ENCODE measurements at places on chromosomes 7 and 10. TPM values are rescaled to one million over a fixed set of nuclear protein-coding genes. Genes with fewer than 3 reads are reported as not detected.

Gene EMX2
- total RNA-seq: not detected

DNA sequence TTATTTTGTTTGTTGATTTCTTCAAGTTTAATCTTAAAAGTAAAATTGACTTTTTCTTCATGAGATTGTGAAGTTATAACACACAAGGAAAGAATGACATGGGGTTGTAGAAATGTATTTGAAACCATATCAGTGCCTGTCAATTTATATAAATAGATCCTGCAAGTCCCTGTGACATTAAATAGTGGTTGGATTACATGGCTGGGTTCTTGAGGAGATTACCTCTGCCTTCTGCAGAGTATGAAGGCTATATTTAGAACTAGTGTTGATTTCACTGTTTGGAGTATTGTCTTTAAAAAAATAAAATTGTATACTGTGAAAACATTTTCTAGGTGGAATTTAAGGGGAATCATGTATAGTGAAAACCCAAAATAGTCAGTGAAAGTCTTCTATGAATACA, 385.8 kb upstream of the SMIM30 start:
- no peak overlapping the region for H3K4me3 ChIP-seq
- no peaks in the 10 kb centered on the region for H3K4me1 ChIP-seq
- DNase-seq: no peak
- H3K27me3 ChIP-seq: no peaks in the 10 kb centered on the region
- no peak overlapping the region for H3K27ac ChIP-seq

DNA sequence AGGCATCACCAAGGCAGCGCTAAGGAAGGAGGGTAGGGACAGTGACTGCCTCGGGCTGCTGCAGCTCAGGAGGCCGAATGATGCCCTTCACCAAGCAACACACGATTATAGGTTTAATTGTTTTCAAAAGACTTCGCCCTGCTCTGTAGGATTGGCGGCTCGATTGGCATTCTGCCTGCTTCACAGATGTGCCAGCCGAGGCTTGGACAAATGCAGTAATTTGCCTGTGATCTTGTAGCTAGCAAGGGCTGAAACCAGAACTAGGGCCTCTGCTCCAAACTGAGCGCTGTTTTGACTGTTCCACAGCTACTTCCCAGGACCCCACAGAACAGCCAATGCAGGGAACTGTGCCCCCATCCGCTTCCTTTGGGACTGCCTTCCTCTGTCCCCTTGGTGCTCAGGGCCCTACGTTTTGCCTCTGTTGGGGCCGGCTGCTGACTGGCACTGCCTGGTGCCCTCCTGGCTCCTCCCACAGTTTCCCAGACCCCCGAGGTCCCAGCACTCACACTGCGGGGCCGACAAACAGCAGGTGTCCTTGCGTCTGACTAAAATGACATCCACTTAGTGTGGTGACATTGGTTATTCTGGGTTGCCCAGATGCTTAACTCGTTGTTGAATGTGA, 62.6 kb upstream of the EN2 start:
- no peaks in the 10 kb centered on the region for H3K36me3 ChIP-seq
- H3K4me3 ChIP-seq: no peak overlapping the region
- DNase-seq: no peak
- no peak overlapping the region for H3K27ac ChIP-seq

DNA sequence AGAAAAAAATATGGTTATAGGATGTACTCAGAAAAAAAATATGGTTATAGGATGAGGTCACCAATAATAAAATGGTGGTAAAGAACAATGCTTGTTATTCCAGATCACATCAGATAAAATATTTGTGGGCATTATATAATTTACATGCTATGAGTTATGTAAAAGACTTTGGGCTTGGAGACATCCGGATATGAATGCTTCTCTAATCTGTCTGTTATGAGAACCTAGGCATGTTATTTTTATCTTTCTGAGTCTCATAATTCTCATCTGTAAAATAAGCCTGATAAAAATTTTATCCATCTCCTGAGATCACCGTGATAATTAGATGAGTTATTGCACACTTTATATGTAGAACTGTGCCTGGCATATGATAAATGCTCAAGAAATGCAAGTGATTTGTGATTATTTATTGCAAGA, 37.8 kb downstream of the DKK1 start:
- no peaks in the 10 kb centered on the region for H3K36me3 ChIP-seq
- H3K27ac ChIP-seq: no peak overlapping the region
- no peaks in the 10 kb centered on the region for H3K4me1 ChIP-seq
- H3K4me3 ChIP-seq: no peak overlapping the region
- no peaks in the 10 kb centered on the region for H3K27me3 ChIP-seq

- no peaks in the 10 kb centered on the region for H3K27me3 ChIP-seq
- H3K4me3 ChIP-seq: no peak overlapping the region
- no peaks in the 10 kb centered on the region for H3K4me1 ChIP-seq
- H3K27ac ChIP-seq: no peak overlapping the region
- DNase-seq: no peak
Observed at GRCh38 chr10:78178940-78179339, 145.3 kb downstream of the RPS24 start.

DNA sequence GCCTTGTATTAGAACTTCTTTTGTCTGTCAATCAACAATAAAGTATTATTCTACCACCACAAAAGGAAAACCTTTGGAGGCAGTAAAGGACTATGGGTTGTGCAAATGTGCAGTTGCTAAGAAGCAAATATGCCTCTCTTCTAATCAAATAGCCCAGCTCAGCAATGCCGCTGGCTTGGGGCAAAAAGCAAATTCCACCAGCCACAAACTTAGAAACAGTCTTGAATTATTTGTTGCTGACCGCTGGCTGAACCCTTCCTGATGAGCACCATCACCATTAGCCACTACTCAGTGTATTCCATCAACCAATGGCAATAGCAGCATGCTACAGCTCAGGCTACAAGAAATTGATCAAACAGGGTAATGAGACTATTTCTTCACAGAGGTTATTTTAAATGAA, 51.0 kb downstream of the SKAP2 start:
- no peak overlapping the region for H3K27ac ChIP-seq
- H3K36me3 ChIP-seq: no peaks in the 10 kb centered on the region
- no peak for DNase-seq

Gene OR2A42
- not detected for total RNA-seq

GRCh38 chr10:79440281-79440680, 5.1 kb downstream of the ZCCHC24 start:
- H3K27ac ChIP-seq: no peak overlapping the region
- H3K4me3 ChIP-seq: no peak overlapping the region
- DNase-seq: no peak
- no peaks in the 10 kb centered on the region for H3K27me3 ChIP-seq
- H3K4me1 ChIP-seq: peaks cover 89% of the 10 kb centered on the region
- no peaks in the 10 kb centered on the region for H3K36me3 ChIP-seq

- H3K36me3 ChIP-seq: peaks cover 1% of the 10 kb centered on the region
- H3K27me3 ChIP-seq: no peaks in the 10 kb centered on the region
- peak overlapping the region; percentile 96 for H3K27ac ChIP-seq
Observed at GRCh38 chr7:43648473-43649406, 65.8 kb downstream of the STK17A start.

Gene PPP1R9A
- 47.4 TPM for total RNA-seq

Gene INMT
- 39.6 TPM for total RNA-seq

GRCh38 chr7:45215601-45216062, 58.0 kb downstream of the RAMP3 start:
- no peak overlapping the region for H3K4me3 ChIP-seq
- no peak overlapping the region for H3K27ac ChIP-seq
- H3K27me3 ChIP-seq: peaks cover 37% of the 10 kb centered on the region
- H3K4me1 ChIP-seq: no peaks in the 10 kb centered on the region
- DNase-seq: no peak

Gene PDLIM1
- total RNA-seq: 27.8 TPM

Gene GSTO1
- total RNA-seq: 178 TPM

DNA sequence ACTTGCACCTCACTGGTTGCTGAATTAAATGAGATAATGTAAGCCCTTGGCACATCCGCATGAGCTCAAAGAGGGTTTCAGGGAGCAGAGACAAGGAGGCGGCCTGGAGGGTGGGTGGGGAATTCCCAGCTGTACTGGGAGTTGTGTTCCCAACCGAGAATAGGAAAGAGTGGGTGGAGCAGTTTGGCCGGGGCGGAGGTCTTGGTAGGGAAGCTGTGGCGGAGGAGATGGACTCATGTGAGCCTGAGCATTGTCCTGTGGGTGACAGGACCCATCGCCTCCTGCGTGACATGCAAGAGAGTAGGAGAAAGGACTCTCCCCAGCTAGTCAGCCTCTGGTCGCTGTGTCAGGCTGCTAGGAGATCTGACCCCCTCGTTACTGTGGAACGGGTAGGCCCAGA, 41.0 kb upstream of the SAMD8 start:
- H3K27ac ChIP-seq: no peak overlapping the region
- H3K27me3 ChIP-seq: no peaks in the 10 kb centered on the region
- DNase-seq: no peak
- H3K4me3 ChIP-seq: no peak overlapping the region

Gene AKR1C8
- total RNA-seq: not detected

GRCh38 chr10:118145256-118145655, 98.5 kb upstream of the RAB11FIP2 start:
- H3K27me3 ChIP-seq: no peaks in the 10 kb centered on the region
- DNase-seq: no peak
- H3K27ac ChIP-seq: no peak overlapping the region
- no peaks in the 10 kb centered on the region for H3K36me3 ChIP-seq
- no peak overlapping the region for H3K4me3 ChIP-seq

DNA sequence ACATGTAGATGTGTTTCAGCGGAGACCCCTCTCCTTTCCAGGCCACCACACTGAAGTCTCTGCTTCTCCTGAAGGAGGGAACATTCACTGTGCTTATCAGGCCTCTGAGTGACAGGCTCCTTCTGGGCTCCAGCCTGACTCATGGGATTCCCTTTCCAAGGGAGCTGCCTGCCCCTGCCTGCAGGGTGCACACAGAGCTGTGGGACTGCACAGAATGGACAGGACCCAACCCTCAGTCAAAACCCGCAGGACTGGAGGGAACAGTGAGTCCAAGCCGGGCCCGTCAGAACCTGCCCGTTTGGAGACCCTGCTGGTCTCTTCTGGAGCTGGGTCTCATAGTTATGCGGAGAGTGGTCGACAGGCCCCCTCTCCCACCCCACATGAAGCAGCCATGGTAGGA, 32.6 kb downstream of the PLAC9 start:
- no peaks in the 10 kb centered on the region for H3K4me1 ChIP-seq
- H3K4me3 ChIP-seq: no peak overlapping the region
- peak overlapping the region; percentile 69 for H3K27ac ChIP-seq

GRCh38 chr10:21388589-21388988, 136.9 kb downstream of the SKIDA1 start:
- no peaks in the 10 kb centered on the region for H3K27me3 ChIP-seq
- DNase-seq: no peak
- H3K36me3 ChIP-seq: no peaks in the 10 kb centered on the region
- H3K4me3 ChIP-seq: no peak overlapping the region
- H3K27ac ChIP-seq: no peak overlapping the region

DNA sequence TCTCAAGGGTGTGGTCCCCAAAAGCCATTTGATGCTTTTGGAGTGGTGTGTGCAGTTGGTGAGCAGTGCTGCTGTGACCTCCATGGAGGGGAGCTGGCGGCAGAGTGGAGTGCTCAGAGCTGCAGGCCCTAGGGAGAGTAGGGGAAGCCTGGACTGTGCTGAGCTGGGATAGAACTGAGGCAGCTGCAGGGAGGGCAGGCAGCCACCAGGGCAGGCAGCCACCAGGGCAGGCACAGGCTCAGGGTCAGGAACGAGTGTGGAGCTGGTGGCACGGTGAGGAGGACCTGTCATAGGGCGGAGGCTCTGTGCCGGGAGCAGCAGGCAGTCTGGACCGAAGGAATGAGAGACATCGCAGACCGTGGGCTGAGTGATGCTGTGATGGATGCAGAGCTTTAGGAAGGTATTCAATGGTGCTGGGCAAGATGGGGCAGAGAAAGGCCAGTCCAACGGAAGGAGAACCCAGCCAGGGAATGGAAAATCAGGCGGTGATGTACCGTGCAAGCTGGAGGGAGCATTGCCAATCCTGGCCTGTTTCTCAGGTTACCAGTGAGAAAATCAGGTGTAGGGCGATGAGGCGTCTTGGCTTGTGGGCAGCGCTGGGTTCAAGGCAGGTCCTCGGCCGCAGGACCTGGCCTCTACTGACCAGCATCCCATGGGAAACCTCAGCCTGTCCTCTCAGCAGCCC, 152.6 kb downstream of the CAMK1D start:
- no peaks in the 10 kb centered on the region for H3K36me3 ChIP-seq
- DNase-seq: peak; percentile 37
- no peaks in the 10 kb centered on the region for H3K27me3 ChIP-seq
- H3K4me3 ChIP-seq: no peak overlapping the region
- no peak overlapping the region for H3K27ac ChIP-seq

All from sigmoid colon (tissue), 7 donors.